Activated T-cell treated with anti-CD3 and anti-CD28 coated beads, Interleukin-2, amount 50 U/mL, for 72 hours (primary cell): ENCODE measurements at places on chromosomes 2 and 18. TPM values are rescaled to one million over a fixed set of nuclear protein-coding genes. Genes with fewer than 3 reads are reported as not detected.

GRCh38 chr18:38305961-38306360 lies 740.4 kb upstream of the CELF4 start:
- no peaks in the 10 kb centered on the region for H3K36me3 ChIP-seq
- H3K4me3 ChIP-seq, result no peak overlapping the region
- no peak for DNase-seq
- H3K4me1 ChIP-seq, result no peaks in the 10 kb centered on the region
- H3K27ac ChIP-seq, result no peak overlapping the region

TUBA4B gene
- not detected for total RNA-seq

DNA sequence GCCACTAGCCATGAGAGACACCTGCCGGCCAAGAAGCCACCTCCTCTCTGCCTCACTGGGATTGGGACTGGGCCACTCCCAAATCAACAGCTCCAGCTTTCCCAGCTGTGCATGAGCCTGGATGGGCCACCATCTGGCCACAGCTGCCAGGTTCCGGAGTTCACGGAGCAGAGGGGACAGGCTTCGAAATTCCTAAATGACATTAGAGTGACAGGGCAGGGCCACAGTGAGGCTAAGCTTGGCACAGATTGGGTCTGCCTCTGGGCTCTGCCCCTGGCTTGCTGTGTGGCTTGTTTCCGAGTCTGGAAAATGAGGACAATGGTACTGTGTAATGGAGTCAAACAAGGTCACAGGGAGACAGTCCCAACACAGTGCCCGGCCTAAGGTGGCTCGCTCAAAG lies 6.5 kb downstream of the DIPK1C start:
- no peak overlapping the region for H3K4me3 ChIP-seq
- H3K27me3 ChIP-seq, result peaks cover 12% of the 10 kb centered on the region
- no peaks in the 10 kb centered on the region for H3K36me3 ChIP-seq
- H3K27ac ChIP-seq, result no peak overlapping the region
- no peak for DNase-seq

NFU1 gene
- total RNA-seq, result 61.2 TPM

- H3K36me3 ChIP-seq, result no peaks in the 10 kb centered on the region
- H3K27me3 ChIP-seq, result no peaks in the 10 kb centered on the region
- no peak for DNase-seq
- no peak overlapping the region for H3K4me3 ChIP-seq
Observed at GRCh38 chr18:8162802-8163201, 446.4 kb upstream of the RAB12 start.

C2orf80 gene
- total RNA-seq, result not detected

CD8B gene
- 71.2 TPM for total RNA-seq

- H3K4me1 ChIP-seq, result no peaks in the 10 kb centered on the region
- no peak overlapping the region for H3K4me3 ChIP-seq
- peaks cover 11% of the 10 kb centered on the region for H3K27me3 ChIP-seq
- DNase-seq, result no peak
Observed at GRCh38 chr2:201813996-201814760, 7.8 kb downstream of the CDK15 start.

- DNase-seq, result no peak
- H3K4me1 ChIP-seq, result peaks cover 22% of the 10 kb centered on the region
- H3K36me3 ChIP-seq, result peaks cover 12% of the 10 kb centered on the region
- H3K27me3 ChIP-seq, result no peaks in the 10 kb centered on the region
- no peak overlapping the region for H3K4me3 ChIP-seq
Observed at GRCh38 chr2:237964194-237964577, 2.6 kb upstream of the UBE2F start.

- H3K36me3 ChIP-seq, result no peaks in the 10 kb centered on the region
- H3K4me1 ChIP-seq, result peaks cover 56% of the 10 kb centered on the region
- H3K27ac ChIP-seq, result no peak overlapping the region
- no peak overlapping the region for H3K4me3 ChIP-seq
- no peak for DNase-seq
Observed at GRCh38 chr2:216220976-216221375, 111.8 kb downstream of the XRCC5 start.

SCN2A gene
- 0.12 TPM for total RNA-seq

- H3K4me1 ChIP-seq, result no peaks in the 10 kb centered on the region
- H3K4me3 ChIP-seq, result no peak overlapping the region
- no peak overlapping the region for H3K27ac ChIP-seq
- no peak for DNase-seq
- no peaks in the 10 kb centered on the region for H3K27me3 ChIP-seq
- no peaks in the 10 kb centered on the region for H3K36me3 ChIP-seq
Observed at GRCh38 chr2:56918790-56919189, 735.0 kb downstream of the CCDC85A start.

DNA sequence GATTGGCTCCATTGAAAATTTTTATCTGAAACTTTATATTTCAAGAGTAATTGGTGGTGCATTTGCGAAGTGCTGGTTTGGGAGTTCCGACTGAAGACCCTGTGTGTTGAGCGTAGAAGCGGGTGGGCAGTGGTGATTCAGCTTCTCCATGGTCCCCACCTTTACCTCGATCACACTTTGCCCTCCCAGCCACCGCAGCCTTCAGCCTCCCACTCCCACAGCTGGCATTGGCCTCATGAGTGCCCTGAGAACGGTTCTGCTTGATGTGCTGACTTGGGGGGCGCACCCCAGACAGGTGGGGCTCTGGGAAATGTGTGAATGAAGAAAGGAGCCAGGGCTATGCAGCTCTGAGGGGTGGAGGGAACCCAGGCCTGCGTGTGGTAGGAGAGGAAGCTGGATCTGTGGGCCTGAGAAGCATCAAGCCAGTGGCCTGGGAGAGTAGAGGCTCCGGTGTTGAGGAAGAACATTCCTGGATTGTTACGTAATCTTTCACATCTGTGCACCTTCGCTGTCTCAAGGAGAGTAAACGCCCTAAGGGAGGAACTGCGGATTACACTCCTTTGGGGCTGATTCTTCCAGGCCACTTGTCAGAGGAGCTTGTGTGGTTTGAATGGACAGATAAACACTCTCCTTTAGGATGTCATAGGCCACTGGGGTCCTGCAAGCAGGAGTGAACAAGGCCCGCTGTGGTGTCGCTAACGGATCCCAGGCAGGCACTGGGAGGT lies 83.8 kb downstream of the NPAS2 start:
- H3K4me3 ChIP-seq, result no peak overlapping the region
- DNase-seq, result no peak
- H3K4me1 ChIP-seq, result peaks cover 17% of the 10 kb centered on the region
- no peak overlapping the region for H3K27ac ChIP-seq

GRCh38 chr2:68879296-68879695 lies 8.1 kb upstream of the BMP10 start:
- H3K27ac ChIP-seq, result no peak overlapping the region
- H3K27me3 ChIP-seq, result peaks cover 27% of the 10 kb centered on the region
- H3K4me3 ChIP-seq, result no peak overlapping the region
- no peak for DNase-seq

DNA sequence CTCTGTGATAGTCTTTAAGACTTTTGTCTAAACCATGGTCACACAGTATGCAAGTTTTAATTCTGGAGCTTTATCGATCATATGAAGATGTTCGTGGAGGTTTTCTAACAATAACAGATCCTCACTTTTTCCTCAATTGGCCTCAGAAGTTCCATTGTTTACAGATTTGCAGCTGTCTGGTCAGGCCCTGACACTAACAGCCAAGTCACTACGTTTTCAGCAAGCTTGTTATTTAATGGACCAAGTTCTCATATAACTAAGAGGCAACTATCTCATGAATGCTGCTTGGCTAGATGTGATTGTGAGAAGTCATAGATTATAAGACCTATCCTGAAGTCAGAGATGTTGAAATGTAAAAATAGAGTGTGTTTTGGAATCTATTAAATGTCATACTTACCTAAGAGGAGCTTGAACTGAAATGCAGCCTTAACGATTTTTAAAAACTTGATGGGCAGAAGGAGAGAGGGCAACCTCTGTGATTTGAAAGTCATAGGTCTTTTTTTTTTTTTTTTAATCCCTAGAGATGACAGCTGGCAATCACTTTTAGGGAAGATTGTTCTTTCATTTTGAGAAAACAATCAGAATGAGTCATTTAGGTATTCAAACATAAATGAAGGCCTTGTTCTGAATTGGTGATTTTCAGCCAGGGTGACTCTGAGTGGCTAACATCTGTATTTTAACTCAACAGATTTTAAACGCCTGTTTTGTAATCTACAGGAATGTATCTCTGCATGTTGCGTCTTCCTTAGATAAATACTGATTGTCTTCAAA lies 48.4 kb upstream of the NEMP2 start:
- H3K4me3 ChIP-seq, result no peak overlapping the region
- peaks cover 27% of the 10 kb centered on the region for H3K4me1 ChIP-seq
- DNase-seq, result no peak

ALPI gene
- total RNA-seq, result not detected

GRCh38 chr2:74834792-74835755 lies 1.1 kb downstream of the HK2 start:
- H3K36me3 ChIP-seq, result peaks cover 4% of the 10 kb centered on the region
- H3K4me1 ChIP-seq, result peaks cover 68% of the 10 kb centered on the region
- H3K4me3 ChIP-seq, result peak overlapping the region; percentile 94
- peak overlapping the region; percentile 80 for H3K27ac ChIP-seq
- no peaks in the 10 kb centered on the region for H3K27me3 ChIP-seq

DNA sequence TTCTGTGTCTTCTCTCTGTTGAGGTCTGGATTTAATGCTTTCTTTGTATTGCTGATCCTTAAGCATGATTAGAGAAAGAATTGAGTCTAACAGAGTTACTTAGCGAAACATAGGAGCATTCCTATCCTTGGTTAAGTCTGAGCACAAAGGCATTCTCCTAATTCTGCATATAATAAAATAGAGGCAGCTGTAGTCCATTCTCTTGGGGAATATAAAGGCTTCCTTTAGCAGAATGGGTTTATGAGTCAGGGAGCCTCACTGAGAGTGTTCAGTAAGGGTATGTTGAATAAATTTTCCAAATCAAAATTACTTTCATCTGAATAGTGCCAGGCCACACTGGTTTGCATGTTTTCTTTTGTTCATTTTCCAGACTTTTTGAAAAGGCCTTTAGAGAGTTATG lies 101.5 kb downstream of the GALNT1 start:
- no peaks in the 10 kb centered on the region for H3K27me3 ChIP-seq
- H3K27ac ChIP-seq, result no peak overlapping the region
- no peak for DNase-seq
- peaks cover 7% of the 10 kb centered on the region for H3K36me3 ChIP-seq
- H3K4me3 ChIP-seq, result no peak overlapping the region
- no peaks in the 10 kb centered on the region for H3K4me1 ChIP-seq

ACOXL gene
- 0.19 TPM for total RNA-seq

- H3K4me3 ChIP-seq, result peak overlapping the region; percentile 82
- peaks cover 56% of the 10 kb centered on the region for H3K4me1 ChIP-seq
- peaks cover 12% of the 10 kb centered on the region for H3K27me3 ChIP-seq
- peaks cover 3% of the 10 kb centered on the region for H3K36me3 ChIP-seq
Observed at GRCh38 chr18:13577091-13577697, 149.2 kb downstream of the FAM210A start.

GRCh38 chr2:105644174-105644980 lies 100.3 kb upstream of the NCK2 start:
- no peak for DNase-seq
- H3K4me1 ChIP-seq, result no peaks in the 10 kb centered on the region
- H3K27me3 ChIP-seq, result no peaks in the 10 kb centered on the region

CNTNAP5 gene
- not detected for total RNA-seq

GRCh38 chr2:227921648-227922047 lies 50.2 kb downstream of the DAW1 start:
- H3K27me3 ChIP-seq, result no peaks in the 10 kb centered on the region
- no peak overlapping the region for H3K27ac ChIP-seq
- no peak for DNase-seq
- H3K4me1 ChIP-seq, result no peaks in the 10 kb centered on the region
- no peaks in the 10 kb centered on the region for H3K36me3 ChIP-seq

DNA sequence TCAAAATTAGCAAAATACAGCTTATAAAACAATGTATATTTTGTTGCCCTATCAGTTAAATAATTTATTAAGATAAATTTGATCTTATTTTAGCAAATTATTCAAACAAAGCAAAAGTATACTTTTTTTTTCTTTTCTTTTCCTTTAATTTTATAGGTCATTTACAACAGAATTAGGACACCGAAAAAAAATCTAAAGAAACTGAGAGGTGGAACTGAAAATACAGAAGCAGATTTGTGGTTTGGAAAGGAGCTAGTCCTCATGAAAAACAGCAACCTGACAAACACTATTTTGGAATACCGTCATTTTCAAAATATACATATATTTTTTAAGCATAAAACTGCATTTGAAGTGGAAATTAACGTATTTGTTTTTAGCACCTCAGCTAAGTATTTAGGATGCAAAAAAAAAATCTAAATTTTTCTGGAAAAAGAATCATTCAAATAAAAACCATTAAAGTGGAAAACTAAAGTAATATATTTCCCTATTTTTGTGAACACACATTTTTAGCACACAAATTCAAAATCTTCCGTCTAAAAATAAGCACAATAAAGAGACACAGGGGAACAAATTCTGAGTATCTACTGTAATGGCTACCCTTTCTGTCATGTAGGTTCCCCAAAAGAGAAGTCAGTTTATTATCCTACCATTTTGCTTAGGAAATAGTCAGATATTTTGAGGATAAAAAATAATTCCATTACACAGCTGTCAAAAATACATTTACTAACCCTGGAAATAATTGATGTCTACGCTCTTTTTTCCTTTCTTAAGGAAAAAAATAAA lies 2.7 kb downstream of the CCDC88A start:
- no peak for DNase-seq
- peaks cover 16% of the 10 kb centered on the region for H3K27me3 ChIP-seq
- H3K4me3 ChIP-seq, result no peak overlapping the region
- H3K36me3 ChIP-seq, result peaks cover 4% of the 10 kb centered on the region
- H3K27ac ChIP-seq, result no peak overlapping the region
- peaks cover 35% of the 10 kb centered on the region for H3K4me1 ChIP-seq

GRCh38 chr2:121561617-121562268 lies 31.1 kb downstream of the RNU4ATAC start:
- no peak for DNase-seq
- H3K4me3 ChIP-seq, result peak overlapping the region; percentile 27
- H3K36me3 ChIP-seq, result peaks cover 2% of the 10 kb centered on the region
- no peaks in the 10 kb centered on the region for H3K27me3 ChIP-seq
- peak overlapping the region; percentile 52 for H3K27ac ChIP-seq
- peaks cover 54% of the 10 kb centered on the region for H3K4me1 ChIP-seq

RMC1 gene
- total RNA-seq, result 46.8 TPM

DNA sequence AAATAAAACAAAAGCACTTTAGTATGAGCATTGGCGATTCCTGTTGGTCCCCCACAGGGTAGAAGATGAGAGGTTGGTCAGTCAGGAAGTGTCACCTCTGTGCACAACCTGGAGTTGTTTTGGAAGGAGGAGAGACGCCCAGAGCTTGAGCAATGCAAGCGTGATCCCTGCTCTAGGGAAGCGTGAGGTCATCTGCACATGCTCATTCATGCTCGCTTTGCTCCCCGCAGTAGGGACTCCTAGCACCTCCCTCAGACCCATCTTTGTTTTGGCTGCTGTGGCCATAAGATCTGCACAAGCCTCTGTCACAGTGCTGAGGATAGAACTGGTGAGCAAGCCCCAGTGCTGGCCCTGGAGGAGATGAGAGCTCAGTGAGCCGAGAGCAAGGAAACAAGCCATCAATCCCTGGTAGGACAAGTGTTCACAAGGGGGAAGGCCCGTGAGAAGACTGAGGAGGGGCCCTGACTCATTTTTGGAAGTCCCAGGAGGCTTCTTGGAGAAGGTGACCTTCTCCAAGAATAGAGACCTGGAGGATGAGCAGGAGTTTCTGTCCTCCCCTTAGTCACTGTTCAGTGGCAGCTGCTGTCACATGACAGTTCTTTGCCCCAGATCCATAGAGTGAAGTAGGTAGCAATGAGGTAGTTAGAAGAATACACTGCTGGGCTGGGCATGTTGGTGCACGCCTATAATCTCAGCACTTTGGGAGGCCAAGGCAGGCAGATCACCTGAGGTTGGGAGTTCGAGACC lies 13.3 kb upstream of the ATP8B1 start:
- no peak overlapping the region for H3K4me3 ChIP-seq
- H3K27me3 ChIP-seq, result peaks cover 25% of the 10 kb centered on the region
- H3K4me1 ChIP-seq, result no peaks in the 10 kb centered on the region
- peaks cover 4% of the 10 kb centered on the region for H3K36me3 ChIP-seq
- no peak for DNase-seq
- no peak overlapping the region for H3K27ac ChIP-seq
